ENCODE measurements at places on chromosomes 7 and 10.

- no peak for DNase-seq
Observed at GRCh38 chr7:112880818-112881418, 90.7 kb upstream of the TMEM168 start.

DNA sequence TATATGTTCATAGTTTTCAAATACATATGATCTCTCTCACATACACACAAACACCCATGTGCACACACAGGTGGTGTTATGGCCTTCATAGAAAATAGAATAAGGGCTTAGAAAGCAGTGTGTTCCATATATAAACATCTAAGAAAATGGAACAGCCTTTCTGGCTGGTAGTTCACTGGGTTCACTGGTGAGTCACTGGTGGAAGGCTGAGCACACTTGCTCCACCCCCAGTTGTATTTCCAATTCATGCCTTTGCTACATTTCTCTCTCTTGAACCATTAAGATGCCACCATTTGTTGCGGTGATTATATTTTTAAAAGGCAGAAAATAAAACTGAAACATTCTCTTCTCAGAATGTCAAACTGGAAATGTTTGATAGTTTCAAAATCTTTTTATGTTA, 252.1 kb downstream of the GLI3 start:
- no peak for DNase-seq

- no peak for DNase-seq
Observed at GRCh38 chr10:111146025-111146640, 69.3 kb downstream of the ADRA2A start.

- DNase-seq, result no peak
Observed at GRCh38 chr7:143171697-143172096, 11.5 kb upstream of the TAS2R39 start.

Data from activated CD4-positive, alpha-beta T cell treated with anti-CD3 and anti-CD28 coated beads for 4 hours (primary cell).